ENCODE measurements at places on chromosomes 2 and 18.

DNA sequence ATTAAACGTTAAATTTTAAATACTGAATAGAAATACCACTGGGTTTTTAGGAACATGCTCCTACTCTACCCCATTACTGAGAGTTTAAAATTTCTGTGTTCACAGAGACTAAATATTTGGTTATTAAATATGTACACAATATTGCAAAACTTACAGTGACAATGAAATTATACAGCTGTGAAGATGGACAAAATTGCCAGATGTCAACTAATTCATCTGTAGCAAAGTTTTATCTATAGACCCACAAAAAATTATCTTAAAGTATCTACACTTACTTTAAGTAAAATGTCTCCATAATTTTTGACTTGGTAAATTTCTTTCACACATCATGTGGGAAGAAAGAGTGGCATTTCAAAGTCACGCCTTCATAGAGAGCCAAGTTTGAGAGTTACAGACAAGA, 213.1 kb downstream of the CD226 start:
- DNase-seq, result no peak

DNA sequence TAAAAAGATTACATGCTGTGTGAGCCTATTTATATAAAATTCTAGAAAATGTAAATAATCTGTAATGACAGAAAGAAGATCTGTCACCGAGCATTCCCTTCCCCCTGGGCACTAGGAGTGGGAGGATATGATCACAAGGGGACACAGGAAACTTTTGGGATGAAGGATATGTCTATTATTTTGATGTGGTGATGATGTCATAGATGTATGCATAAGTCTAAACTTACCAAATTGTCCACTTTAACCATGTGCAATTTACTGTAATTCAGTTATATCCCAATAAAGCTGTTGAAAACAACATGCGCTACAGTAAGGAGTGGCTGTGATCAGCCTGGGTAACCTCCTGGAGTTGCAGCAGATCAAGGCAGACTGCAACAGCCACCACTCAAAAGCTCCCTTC, 148.9 kb downstream of the ZBTB7C start:
- DNase-seq, result no peak

- no peak for DNase-seq
These were observed 181.1 kb downstream of the CCDC85A start for GRCh38 chr2:56364902-56365301.

DNA sequence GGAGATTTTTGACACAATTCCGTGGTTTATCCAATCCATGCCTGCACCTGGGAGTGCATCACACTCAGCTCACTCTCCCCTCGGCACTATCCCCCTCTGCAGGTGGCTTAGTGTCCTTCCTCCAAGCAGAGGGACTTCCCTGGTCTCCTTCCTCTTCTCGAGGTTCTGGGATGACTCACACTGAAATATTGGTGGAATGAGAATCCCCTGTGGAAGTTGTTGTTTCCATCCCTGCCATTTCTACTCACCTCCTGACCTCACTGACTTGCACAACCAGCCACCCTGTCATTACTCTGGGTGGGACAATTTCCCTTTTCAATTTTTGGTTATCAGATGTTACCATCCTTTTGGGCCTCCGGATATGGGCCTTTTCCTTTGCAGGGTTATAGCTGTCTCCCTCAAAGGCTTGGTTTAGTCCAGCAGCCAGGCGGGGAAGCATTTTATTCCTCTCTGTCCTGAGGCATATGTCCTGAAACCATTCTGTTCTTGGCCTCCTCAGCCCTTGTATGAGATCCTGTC, 59.9 kb downstream of the PTPRM start:
- peak; percentile 72 for DNase-seq

DNA sequence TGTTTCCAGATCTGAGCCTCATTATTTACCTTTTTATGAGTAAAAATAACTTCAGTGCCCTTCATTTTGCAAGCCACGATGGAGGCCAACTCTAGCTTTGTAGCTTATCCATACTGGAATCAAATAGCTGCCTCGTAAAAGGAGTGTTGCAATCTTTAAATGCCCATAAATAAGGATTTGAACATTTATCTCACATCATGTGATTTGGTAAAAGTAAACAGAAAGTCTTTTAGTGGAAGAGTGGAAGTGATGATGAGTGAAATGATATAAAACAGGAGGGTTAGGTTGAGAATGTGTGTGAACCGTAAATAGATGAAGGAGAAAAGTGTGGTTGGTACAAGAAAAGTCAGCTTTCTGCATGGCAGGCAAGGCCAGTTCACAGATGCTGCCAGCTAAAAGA, 348.9 kb downstream of the OSR1 start:
- no peak for DNase-seq

DNA sequence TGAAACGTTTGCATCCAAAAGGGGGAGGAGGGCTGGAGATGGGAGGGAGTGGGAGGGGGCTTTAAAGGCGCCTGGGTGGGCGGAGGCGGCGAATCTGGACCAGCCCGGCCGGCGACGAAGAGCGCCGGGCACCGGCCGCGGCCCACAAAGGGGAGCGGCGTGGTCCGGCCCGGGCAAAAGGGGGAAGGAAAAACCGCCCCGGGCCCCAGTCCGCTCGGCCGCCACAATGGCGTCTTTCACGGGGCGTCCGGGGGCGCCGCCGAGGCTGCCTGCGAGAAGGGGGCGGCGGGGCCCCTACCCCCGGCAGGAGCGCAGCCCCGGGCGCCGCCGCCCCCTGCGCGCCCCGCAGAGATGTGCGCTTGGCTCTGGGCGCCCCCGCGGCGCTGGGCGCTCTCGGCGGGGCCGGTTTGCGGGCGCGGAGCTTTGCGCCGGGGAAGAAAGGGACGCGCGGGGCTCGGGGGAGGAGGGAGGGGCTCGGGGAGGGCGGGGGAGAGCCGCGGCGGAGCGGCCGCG, 108.1 kb upstream of the KCTD1 start:
- DNase-seq, result peak; percentile 8

DNA sequence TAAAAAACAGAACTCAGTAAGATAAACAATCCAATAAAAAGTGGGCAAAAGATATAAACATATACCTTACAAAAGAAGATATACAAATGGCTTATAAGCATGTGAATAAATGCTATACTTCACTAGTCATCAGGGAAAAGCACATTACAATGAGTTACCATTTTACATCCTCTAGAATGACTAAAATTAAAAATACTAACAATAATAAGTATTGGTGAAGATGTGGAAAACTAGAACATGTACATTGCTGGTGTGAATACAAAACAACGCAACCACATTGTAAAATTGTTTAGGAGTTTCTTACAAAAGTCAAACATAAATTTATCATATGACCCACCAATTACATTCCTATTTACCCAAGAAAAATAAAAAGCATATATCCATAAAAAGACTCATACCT, 80.1 kb downstream of the SPIRE1 start:
- no peak for DNase-seq

DNA sequence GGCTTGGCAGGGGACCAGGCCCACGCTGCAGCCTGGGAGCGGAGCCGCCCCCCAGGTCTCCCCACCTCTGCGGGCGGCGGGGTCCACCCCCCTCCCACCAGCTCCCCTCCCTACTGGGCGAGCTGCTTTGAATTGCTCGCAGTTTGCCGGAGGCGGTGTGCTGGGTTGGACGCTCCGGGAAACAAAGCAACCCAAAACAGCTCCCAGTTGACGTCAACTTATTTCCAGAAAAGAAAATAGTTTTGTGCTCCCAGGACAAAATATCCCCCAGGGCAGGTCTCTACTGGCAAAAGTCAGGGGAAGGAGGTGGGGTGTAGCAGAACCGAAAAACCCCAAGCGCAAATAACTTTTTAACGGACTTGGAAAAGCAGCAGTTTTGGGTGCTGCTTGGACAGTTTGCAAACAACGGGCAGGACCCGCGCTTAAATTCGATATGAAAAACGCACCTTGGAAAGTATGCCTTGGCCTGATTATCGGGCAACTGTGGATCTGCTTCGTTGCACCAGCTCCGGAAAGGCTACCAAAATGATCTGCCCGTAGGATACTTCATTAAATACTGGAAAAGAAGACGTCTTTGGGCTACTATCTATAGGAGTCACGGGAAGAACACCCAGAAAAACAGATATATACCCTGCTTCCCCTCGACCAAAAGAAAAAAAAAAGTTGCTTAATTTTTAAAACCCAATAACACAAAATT, 2.8 kb upstream of the KCTD1 start:
- DNase-seq, result no peak

- no peak for DNase-seq
These were observed 11.2 kb downstream of the KIAA2012 start for GRCh38 chr2:202084265-202084664.

- DNase-seq, result no peak
These were observed 54.2 kb upstream of the POMC start for GRCh38 chr2:25222477-25223121.

GRCh38 chr2:23363831-23364230, 21.1 kb upstream of the KLHL29 start:
- DNase-seq, result no peak

DNA sequence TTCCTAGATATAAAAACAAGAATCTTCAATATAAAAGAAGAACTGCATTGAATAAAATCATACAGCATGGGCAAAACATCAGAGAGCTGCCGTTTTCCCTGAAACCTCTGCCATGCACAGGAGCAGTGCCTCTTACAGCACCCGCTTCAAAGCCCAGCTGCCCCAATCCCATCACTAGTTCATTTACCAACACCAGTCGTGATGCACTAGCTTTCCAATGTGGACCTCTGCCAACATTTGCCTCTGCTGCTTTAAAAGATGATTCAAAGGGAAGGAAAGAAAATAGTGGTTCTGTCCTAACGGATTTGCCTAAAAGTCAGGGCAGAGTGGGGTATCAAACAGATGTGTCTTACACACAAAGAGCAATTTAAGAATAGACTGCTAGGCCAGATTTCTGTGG, 43.4 kb upstream of the AP1S3 start:
- no peak for DNase-seq

DNA sequence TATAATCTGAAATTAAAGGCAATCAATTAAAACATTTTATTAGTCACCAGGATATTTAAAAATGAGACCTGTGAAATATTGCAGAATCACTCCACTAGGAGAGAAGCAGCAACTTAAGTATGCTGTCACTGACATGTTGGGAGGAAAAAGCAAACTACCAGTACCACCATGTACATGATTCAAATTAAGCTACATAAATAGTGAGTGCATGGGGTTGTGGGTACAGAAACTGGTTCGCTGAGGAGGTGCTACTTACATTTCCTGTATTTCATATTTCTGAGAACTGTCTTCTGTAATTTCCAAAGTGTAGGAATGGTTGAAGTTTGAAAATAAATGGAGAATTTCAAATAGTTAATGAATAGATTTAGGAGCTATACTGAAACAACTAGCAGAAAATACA, 7.9 kb upstream of the NR4A2 start:
- DNase-seq, result no peak

- no peak for DNase-seq
These were observed 18.4 kb downstream of the CTDP1 start for GRCh38 chr18:79697976-79698375.

DNA sequence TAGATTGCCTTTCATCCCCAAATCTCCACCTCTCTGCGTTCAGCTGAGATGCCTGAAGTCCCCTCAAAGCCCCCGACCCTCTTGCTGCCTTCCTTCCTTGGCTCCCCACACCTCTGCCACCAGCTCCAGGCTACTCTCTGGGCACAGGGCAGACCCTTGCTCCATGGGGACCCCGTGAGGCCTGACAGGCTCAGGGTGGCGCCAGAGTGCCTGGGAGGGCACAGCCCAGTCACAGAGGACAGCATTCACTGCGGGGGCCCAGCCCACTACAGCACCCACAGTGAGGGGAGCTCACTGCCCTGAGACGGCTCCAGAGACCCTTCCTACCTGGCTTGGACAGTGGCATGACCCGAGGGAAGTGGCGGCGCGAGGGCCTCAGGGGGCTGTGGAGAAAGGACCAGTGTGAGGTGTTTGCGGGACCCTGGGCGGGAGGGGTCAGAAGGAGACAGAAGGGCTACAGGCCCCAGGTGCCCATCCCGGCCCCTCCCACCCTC, 51.0 kb downstream of the AQP12A start:
- DNase-seq, result no peak

DNA sequence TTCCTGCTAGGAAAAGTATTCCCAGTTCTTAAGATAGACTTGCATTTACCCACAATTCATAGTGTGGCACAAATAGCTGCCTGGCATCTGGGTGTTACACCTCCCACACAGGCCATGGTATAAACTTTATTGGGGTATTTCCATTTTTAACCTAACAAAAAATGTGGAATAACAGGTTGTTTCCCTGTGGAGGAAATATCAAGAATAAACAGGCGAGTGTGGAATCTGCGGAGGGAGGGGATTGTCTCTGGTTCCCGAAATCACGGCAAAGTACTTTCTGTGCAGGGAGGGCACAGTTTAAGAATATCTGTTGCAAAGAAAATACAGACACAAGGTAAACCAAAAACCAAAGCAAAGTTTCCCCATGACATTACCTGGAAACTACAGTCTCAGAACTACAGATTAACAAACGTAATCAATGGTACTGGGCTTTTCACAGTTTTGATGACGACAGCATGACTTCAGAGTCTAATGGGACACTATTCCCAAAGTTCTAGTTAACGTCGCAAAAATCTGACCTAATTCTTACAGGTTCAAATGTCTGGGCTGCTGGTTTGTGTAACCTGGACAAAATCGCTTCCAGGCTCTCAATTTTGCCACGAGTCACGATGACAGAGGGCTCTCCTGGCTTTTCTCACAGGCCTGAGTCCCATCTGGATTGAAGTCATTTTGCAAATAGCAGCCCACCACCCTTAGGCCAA, 1.4 kb downstream of the STARD7 start:
- DNase-seq, result no peak

GRCh38 chr2:122868646-122869275, 1113.3 kb downstream of the TSN start:
- no peak for DNase-seq

DNA sequence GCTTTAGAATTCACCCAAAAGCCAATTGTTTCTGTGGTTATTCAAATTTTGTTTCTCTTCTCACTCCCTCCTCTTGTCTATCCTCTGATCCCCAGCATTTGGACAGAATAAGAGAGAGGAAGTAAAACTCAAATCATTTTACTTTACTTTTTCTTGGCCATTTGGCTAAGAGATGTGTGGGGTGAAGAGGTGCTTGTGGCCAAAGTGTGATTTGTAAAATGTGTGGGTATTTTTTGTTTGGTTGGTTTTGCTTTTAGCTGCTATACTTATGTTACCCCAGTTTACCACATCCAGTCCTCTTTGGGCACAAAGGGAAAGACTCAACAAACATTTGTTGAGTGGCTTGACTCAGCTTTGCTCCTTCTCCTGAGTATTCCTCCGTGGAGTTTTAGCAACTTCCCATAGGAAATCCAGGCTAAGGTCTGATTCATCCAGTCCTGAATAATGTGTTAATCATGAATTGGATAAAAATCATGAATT, 109.1 kb upstream of the CYP1B1 start:
- no peak for DNase-seq

DNA sequence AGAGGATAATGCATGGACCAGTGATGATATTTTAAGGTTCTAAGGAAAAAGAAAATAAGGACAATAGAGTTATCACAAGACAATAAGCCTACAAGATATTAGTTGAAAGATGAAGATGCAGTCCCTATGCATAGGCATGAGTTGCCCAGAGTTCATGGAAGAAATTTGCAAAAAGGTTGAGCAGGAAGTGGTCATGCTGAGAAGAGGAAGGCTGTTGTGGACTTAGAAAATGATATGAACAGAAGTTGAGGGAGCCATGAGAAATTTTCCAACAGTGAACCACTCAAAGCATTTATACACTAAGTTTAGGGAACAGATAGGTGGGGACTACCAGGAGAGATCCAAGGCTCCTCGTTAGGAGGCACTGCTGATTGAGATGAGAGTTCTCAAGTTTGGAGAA, 3.5 kb downstream of the OSBPL6 start:
- no peak for DNase-seq

- DNase-seq, result no peak
These were observed 248.7 kb upstream of the SIX3 start for GRCh38 chr2:44692821-44693220.

Measured in Calu3 (cell line).